Upper lobe of right lung (tissue), 1 donor: ENCODE measurements at places on chromosomes 5 and 9. TPM values are rescaled to one million over a fixed set of nuclear protein-coding genes. Genes with fewer than 3 reads are reported as not detected.

IL7R gene
- 226 TPM for total RNA-seq

DNA sequence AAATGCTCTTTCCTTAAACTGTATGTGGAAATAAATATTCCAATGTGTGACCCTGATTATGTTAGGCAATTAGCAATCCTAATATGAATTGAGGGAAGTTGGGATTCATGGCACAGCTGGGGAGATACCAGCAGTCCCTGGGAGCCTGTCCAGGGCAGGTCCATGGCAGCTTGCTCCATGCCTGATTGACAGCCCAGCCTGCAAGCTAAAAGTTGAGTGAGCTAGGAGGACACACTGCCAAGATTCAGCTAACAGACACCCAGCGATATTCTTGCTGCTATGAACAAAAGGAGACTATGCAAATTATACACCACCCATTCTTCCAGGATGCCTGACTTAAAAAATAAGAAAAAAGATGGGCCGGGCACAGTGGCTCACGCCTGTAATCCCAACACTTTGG, 6.2 kb downstream of the TGFBI start:
- peaks cover 30% of the 10 kb centered on the region for H3K4me1 ChIP-seq
- no peaks in the 10 kb centered on the region for H3K36me3 ChIP-seq
- no peak overlapping the region for H3K27ac ChIP-seq
- DNase-seq: no peak
- H3K27me3 ChIP-seq: no peaks in the 10 kb centered on the region

DNA sequence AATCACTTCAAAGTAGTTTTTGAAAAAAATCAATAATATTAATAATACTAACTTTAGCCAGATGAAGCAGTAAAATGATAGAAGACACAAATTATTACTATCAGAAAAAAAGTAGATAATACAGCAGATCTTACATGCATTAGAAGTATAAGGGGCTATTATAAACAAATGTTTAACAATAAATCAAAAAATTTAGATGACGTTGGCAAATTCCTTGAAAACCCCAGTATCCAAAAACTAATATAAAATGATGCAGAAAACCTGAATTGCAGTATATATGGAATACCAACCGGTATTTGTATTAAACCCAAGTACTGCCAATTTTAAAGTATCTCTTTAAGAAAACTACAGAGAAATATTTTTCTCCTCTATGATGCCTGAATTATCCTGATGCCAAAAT, 573.3 kb upstream of the CTNND2 start:
- no peak overlapping the region for H3K4me3 ChIP-seq
- no peaks in the 10 kb centered on the region for H3K27me3 ChIP-seq
- DNase-seq: no peak

MEGF9 gene
- 92.9 TPM for total RNA-seq

GRCh38 chr5:51394609-51395008, 11.4 kb downstream of the ISL1 start:
- H3K4me3 ChIP-seq: no peak overlapping the region
- H3K4me1 ChIP-seq: no peaks in the 10 kb centered on the region
- DNase-seq: no peak
- peaks cover 95% of the 10 kb centered on the region for H3K27me3 ChIP-seq

- peaks cover 11% of the 10 kb centered on the region for H3K4me1 ChIP-seq
- no peak for DNase-seq
- H3K27ac ChIP-seq: no peak within 1 kb of the TSS
- no peak within 1 kb of the TSS for H3K4me3 ChIP-seq
- H3K27me3 ChIP-seq: peaks cover 50% of the 10 kb centered on the region
Measured at GRCh38 chr5:64690417-64691151, at the start of gene SHISAL2B. SHISAL2B (plus strand) TSS chr5:64690503; CDS start chr5:64690624, 121 bp downstream.

DNA sequence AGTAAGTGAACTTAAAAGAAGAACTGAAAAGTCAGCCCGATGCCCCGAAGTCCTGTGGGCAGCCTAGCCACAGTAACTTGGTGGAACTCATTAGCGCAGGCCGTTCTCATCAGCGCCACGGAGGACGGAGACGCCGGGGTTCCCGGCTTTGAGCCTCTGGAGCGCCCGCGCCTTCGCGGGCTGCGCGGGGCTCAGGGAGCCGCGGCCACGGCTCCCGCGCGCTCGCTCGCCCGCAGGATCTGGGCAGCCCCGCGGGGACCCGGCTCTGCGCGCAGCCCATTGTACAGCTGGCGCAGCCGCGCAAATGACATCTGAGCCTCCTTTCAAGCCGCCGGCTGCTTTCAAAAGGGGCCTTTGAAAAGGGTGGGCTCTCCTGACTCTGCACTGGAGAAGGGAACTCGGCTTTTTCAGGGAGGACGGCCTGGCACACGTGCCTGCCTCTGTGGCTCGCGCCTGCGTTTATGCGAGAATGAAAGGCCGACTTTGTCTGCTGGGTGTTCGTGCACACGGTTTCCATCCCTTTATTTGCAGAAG, 40.7 kb downstream of the TLR4 start:
- peak; percentile 60 for DNase-seq
- peak overlapping the region; percentile 28 for H3K4me3 ChIP-seq
- no peak overlapping the region for H3K27ac ChIP-seq
- no peaks in the 10 kb centered on the region for H3K36me3 ChIP-seq

DNA sequence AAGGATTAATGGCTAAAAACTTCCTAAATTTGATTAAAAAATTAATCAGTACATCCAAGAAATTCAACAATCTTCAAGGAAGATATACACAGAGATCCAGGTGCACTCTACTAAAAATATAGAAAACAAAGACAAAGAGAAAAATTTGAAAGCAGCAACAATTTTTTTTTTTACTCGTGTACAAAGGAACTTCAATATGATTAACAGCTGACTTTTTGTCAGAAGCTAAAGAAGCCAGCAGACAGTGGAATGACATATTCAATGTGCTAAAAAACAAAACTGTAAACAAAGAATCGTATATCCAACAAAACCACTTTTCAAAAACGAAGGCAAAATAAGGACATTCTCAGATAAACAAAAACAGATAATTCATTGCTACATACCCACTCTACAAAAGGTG, 234.6 kb downstream of the FSTL4 start:
- H3K27me3 ChIP-seq: no peaks in the 10 kb centered on the region
- no peak overlapping the region for H3K4me3 ChIP-seq
- DNase-seq: no peak

DNA sequence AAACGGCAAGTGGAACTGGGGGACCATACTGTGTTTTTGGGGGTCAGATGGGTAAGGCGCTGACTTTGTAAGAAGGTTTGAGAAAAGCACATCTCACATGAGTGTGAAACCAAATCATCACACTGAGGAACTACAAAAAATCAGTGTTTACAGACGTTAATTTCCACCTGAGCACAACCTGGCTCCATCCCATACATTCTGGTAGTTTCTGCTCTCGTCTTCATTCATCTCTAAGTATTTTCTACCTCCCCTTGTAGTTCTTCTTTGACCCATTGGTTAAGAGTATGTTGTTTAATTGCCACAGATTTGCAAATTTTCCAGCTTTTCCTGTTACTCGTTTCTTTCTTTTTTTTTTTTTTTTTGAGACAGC, 8.9 kb upstream of the DPP7 start:
- H3K27ac ChIP-seq: no peak overlapping the region
- H3K36me3 ChIP-seq: no peaks in the 10 kb centered on the region
- H3K4me3 ChIP-seq: no peak overlapping the region
- H3K27me3 ChIP-seq: no peaks in the 10 kb centered on the region

- H3K36me3 ChIP-seq: no peaks in the 10 kb centered on the region
- no peak for DNase-seq
- H3K27ac ChIP-seq: no peak overlapping the region
- no peaks in the 10 kb centered on the region for H3K4me1 ChIP-seq
Measured at GRCh38 chr5:174829511-174829864, 105.1 kb downstream of the MSX2 start.

- no peak for DNase-seq
- H3K36me3 ChIP-seq: no peaks in the 10 kb centered on the region
- no peak overlapping the region for H3K4me3 ChIP-seq
Measured at GRCh38 chr9:84501587-84501986, 161.0 kb upstream of the SLC28A3 start.

DNA sequence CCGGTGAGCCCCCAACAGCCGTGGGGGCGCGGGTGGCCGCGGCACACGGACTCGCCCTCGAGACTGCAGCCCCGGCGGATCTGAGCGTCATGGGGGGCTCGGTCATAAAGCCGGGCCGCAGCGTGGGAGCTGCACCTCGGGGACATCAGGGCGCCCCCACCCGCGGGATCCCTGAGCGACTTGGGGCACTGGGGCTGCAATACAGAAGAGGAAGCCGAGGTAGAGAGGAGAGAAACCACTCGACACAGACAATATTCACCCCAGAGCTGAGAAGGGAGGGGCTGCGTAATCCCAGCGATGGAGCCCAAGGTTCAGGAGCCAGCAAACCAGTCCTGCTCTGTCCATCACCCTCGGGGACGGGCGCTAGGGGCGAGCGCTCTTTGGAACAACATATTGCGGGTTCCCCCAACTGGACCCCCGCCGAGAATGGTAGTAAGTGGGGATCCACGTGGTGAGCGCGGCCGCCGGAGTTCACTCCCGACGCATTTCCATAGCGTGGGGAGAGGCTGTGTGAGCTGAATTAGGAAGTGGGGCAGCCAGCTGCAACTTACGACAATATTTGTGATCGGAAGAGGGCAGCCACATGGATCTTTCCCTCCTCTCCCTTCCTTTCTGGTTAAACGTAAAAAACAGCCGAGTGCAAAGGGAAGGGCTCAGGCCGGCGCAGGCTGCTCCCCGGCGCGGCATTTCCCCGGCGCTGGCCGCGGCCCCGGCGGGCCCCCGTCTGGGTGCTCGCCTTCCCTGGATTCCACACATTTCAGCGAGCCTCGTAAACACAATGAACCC, 9.9 kb downstream of the PTCH1 start:
- H3K36me3 ChIP-seq: no peaks in the 10 kb centered on the region
- DNase-seq: peak; percentile 73
- H3K27me3 ChIP-seq: no peaks in the 10 kb centered on the region
- peak overlapping the region; percentile 86 for H3K27ac ChIP-seq

TMEM252 gene
- not detected for total RNA-seq

DNA sequence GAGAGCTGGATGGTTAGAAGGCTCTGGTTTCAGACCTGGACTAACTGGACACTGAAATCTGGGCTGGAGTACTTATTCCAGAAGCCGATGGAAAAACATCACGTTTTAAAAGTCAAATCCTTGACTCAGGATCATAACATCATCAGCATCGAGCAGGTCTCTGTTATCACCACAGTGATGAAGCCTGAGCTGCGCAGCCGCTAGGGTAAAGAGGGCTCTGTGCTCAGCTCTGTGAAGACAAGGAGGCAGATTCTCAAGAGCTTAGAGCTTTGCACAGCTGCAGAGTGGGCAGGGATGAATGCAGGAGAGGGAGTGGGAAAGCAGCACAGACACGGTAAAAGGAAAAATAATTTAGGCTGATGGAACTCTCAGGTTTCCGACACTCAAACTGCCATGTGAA, 208.8 kb upstream of the TAS2R1 start:
- no peak overlapping the region for H3K27ac ChIP-seq
- no peaks in the 10 kb centered on the region for H3K27me3 ChIP-seq
- no peaks in the 10 kb centered on the region for H3K36me3 ChIP-seq
- H3K4me1 ChIP-seq: no peaks in the 10 kb centered on the region
- no peak overlapping the region for H3K4me3 ChIP-seq
- DNase-seq: no peak

- no peaks in the 10 kb centered on the region for H3K27me3 ChIP-seq
- H3K4me1 ChIP-seq: peaks cover 18% of the 10 kb centered on the region
- H3K4me3 ChIP-seq: no peak overlapping the region
- H3K36me3 ChIP-seq: peaks cover 23% of the 10 kb centered on the region
- DNase-seq: no peak
- peak overlapping the region; percentile 18 for H3K27ac ChIP-seq
Measured at GRCh38 chr9:15433661-15434060, 11.0 kb downstream of the SNAPC3 start.
